ENCODE measurements at places on chromosomes 1 and 21.

GRCh38 chr1:56355422-56355821 lies 223.9 kb downstream of the PLPP3 start:
- no peaks in the 10 kb centered on the region for H3K27me3 ChIP-seq
- no peaks in the 10 kb centered on the region for H3K4me1 ChIP-seq
- no peaks in the 10 kb centered on the region for H3K36me3 ChIP-seq
- H3K27ac ChIP-seq = no peak overlapping the region
- no peak for DNase-seq

DNA sequence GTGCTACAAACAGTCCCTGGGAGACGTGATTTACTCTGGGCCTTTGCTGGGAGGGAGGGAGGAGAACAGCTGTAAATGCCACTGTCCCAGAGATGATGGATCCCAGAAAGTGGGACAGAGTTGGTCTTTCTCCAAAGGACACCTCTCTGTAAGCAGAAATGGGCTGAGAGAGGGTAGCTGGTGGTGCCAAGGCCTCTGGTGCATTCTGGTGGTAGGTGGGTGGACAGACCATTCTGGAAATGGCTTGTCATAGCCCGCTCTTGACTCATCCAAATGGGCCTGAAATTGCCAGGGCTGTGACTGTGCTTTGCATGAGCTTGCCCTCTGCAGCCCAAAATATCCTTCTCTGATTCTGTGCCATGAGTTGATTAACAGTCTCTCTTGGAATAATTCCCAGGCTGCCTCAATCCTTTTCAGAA lies 36.1 kb downstream of the CCDC185 start:
- peaks cover 2% of the 10 kb centered on the region for H3K4me1 ChIP-seq
- H3K36me3 ChIP-seq = no peaks in the 10 kb centered on the region
- no peak overlapping the region for H3K27ac ChIP-seq
- no peak overlapping the region for H3K4me3 ChIP-seq

GRCh38 chr21:31845151-31845729 lies 27.6 kb upstream of the HUNK start:
- no peak overlapping the region for H3K4me3 ChIP-seq
- no peak for DNase-seq
- no peaks in the 10 kb centered on the region for H3K36me3 ChIP-seq
- H3K4me1 ChIP-seq = no peaks in the 10 kb centered on the region

DNA sequence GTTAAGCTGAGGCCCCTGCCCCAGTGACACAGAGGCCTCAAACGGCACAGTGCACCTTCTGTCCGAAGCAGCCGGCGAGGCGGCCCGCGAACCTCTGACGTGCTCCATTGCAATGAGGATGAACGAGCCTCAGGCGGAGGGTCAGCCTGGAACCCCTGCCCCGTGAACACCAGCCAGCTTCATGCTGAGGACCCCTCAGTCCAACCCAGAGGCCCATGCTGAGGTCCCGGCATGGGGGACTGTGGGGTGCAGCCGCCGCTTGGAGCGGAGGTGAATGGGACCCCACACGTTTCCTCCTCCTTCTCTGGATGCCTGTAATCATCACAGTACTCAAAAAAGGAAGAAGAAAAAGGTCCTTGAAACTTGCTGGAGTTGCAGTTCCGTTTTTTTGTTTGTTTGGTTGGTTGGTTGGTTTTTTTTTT lies 62.1 kb downstream of the PRKCZ start:
- no peaks in the 10 kb centered on the region for H3K27me3 ChIP-seq
- DNase-seq = no peak
- H3K4me3 ChIP-seq = no peak overlapping the region
- H3K36me3 ChIP-seq = no peaks in the 10 kb centered on the region

DNA sequence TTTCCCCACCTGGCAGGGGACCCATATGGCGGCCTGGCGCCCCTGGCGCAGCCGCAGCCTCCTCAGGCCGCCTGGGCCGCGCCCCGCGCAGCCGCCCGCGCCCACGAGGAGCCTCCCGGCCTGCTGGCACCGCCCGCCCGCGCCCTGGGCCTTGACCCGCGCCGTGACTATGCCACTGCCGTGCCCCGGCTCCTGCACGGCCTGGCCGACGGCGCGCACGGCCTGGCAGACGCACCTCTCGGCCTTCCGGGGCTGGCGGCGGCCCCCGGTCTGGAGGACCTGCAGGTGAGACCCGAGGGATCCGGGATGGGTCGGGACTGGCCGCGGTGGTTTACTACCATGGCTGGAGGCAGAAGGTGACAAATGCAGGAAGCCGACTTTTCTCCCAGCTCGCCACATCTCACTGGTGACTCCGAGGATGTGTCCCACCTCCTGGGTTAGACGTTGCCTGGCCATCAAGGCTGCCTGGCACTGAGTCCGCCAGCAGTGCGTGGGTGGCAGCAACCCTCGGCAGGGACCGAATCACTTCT lies 1.1 kb downstream of the TFAP2E start:
- H3K36me3 ChIP-seq = no peaks in the 10 kb centered on the region
- no peaks in the 10 kb centered on the region for H3K4me1 ChIP-seq
- H3K4me3 ChIP-seq = no peak overlapping the region
- DNase-seq = no peak

- no peak for DNase-seq
- H3K4me1 ChIP-seq = no peaks in the 10 kb centered on the region
Observed at GRCh38 chr1:160741092-160741501, 2.0 kb downstream of the SLAMF7 start.

DNA sequence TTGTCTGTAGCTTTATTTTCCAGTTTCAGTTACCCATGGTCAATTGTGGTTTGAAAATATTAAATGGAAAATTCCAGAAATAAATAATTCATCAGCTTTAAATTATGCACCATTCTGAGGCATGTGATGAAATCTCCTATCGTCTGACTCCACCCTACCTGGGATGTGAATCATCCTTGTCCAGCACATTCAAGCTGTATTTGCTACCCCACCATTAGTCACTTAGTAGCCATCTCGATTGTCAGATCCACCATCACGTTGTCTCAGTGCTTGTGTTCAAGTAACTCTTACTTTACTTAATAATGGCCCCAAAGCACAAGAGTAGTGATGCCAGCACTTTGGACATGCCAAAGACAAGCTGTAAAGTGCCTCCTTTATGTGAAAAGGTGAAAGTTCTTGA lies 4.0 kb downstream of the STPG1 start:
- DNase-seq = no peak
- no peak overlapping the region for H3K27ac ChIP-seq
- no peaks in the 10 kb centered on the region for H3K36me3 ChIP-seq
- H3K27me3 ChIP-seq = no peaks in the 10 kb centered on the region

DNA sequence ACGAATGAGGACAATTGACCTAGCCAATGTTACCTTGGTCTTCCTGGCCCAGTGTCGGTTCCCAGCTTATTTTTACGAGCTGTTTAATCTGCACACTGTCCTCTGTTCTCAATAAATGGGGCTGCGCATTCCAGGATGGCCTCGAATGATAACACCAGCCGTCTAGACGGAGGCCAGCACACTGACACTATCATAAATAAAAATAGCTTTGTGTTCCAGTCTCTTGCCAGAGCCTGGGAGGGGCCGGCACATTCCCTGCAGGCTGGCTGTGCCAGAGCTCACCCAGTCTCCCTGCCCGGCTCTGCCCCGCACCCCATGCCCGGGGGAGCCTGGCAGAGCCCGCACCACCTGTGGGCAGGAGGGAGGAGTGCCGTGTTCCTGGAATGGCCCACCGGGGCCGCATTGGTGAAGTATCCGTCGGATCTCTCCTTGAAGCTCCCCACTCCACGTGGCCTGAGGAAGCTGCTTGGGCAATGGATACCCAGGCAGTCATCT lies 92.1 kb downstream of the SPSB1 start:
- DNase-seq = no peak
- no peak overlapping the region for H3K27ac ChIP-seq
- no peak overlapping the region for H3K4me3 ChIP-seq
- no peaks in the 10 kb centered on the region for H3K4me1 ChIP-seq
